Stimulated activated CD8-positive, alpha-beta memory T cell treated with anti-CD3 and anti-CD28 coated beads, Interleukin-2, amount 100 ng/mL, for 48 hours (primary cell): ENCODE measurements at places on chromosomes 1 and 21.

GRCh38 chr21:42760361-42760950, 107.0 kb downstream of the PDE9A start:
- no peak for DNase-seq

DNA sequence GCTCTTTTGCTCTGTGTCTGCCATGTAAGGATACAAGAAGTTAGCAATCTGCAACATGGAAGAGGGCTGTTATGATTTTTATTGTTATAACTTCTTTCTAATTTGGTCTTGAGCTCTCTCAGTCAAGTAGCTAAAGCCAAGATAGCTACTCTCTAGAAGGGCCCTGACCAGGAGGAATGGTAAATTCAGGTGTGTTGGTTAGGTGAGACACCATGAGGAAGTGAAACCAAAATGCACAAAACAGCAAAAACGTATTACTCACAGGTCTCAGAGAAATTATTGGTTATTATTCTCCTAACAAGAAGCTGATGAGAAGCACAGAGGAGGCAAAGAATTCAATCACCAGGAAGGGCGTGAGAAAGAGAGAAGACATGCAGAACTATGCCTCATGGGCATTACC, 51.8 kb upstream of the INSL5 start:
- no peak for DNase-seq

DNA sequence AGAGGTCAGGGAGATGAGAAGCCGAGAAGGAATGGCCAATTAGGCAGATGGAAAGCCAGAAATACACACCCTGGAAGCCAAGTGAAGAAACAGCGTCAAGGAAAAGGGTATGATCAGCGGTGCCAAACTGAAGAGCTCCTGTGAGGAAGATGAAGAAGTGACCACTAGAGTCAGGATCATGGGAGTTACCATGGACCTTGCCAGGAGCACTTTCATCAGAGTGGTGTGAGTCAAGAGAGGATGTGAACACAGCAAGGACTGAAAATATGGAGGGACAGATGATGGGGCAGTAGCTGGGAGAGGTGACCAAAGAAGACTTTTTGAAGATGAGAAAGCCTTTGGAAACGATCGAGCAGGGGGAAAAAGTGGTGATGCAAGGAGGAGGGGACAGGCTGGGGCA, 50.4 kb downstream of the CD34 start:
- DNase-seq, result no peak

DNA sequence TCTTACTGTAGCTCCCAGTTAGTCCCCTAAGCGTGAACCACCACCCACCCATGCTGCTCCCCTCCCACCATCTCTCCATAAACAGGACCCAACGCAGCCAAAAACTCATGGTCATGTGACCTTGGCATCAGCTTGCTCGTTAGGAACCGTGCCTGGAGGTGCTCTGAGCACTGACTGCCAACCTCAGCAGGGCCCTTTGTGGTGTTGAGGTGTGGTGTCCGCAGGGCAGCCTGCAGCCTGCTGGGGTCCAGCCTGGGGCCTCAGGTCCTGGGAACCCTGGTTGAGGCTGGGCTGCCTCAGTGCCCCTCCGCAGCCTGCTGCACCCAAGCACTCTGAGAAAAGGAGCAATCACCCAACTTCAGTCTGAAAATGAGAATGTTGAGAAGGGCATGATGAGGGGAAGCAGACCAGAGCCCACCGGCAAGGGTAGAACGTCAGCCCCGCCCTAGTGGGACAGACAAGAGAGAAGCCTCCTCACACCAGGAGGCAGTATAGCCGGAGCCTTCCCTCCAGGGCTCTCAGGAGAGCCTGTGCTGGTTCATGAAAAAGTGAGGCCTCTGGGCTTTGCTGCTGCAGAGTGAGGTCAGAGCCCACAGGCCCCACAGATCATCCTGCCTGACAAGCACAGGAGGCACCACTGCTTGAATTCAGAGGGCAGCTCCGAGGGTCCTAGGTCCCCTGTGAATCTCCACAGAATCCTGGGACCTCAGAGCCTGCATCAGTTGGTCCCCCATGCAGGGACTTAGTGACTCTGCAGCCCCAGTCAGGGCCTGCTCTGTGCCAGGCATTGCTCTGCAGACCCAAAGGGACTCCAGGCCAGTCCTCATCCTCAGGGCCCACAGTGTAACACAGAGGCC, 4.9 kb upstream of the COL6A2 start:
- DNase-seq, result no peak

DNA sequence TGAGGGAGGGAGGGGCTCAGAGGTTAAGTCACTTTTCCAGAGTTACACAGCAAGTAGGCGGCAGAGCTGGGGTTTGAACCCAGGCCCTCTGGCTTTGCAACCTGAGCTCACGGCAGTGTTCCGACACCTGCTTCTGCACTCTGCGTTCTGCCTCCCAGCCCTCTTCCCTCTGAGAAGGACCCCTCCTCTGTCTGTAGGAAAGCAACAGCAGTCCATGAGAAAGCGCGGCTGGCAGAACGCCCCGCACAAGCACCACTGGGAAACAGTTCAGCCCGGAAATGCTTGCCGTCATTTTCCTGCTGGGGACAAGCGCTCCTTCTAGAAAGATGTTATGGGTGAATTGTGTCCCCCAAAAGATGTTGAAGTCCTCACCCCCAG, 241.1 kb downstream of the NPHP4 start:
- DNase-seq, result no peak

DNA sequence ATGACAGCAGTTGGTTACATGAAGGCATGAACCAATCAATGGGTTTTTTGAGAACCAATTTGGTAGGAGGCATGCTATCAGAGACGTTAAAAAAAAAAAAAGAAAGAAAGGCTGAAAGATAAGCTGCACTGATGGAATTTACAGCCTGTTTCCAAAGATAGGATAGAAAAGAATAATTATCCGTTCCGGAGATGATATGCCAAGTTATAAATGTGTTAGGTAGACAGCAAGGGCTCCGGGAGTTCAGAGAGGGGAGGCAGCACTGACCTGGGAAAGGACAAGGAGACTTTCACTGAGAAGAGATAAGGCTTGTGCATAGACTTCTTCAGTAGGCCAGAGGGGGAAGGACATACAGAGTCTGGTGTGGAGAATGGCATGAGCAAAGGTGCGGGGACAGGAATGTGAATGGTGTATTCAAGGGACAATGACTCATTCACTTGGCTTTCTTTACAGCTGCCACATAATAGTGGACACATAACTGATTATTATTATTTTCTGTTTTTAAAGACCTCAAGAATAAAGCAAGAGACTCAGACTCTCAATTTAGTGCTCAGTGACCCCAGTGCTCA, 24.8 kb upstream of the ACBD6 start:
- no peak for DNase-seq

- DNase-seq, result no peak
Observed at GRCh38 chr1:205565799-205566198, 61.3 kb downstream of the CDK18 start.

GRCh38 chr1:157975228-157975950, 18.1 kb upstream of the KIRREL1 start:
- DNase-seq, result no peak
